Karpas-422 (cell line): ENCODE measurements at places on chromosomes 2 and 18. TPM values are rescaled to one million over a fixed set of nuclear protein-coding genes. Genes with fewer than 3 reads are reported as not detected.

DNA sequence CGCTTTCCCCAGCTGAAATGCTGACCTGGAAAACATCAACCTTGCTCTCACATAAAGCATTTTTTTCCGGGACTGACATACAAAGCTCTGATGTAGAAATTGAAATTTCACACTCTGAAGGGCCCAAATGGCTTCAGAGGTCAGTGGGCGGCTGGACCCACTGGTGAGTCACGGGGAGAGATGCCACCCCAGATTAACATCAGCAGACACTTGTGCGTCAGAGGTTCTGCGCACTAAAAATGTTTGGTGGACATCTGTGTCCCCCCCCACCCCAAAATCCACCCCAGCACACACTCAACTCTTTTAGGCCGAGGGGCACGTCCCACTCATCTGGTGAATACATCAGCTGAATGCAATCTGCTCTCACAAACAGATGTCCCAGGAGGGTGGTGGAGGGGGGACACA, 208.9 kb downstream of the ASB1 start:
- DNase-seq: no peak

The VWA3B gene
- not detected in 2 replicates for total RNA-seq

The FN1 gene
- total RNA-seq: 0.32 and 0.67 TPM in 2 replicates

GRCh38 chr2:64649013-64649484, 4.7 kb downstream of the SERTAD2 start:
- no peak for DNase-seq

DNA sequence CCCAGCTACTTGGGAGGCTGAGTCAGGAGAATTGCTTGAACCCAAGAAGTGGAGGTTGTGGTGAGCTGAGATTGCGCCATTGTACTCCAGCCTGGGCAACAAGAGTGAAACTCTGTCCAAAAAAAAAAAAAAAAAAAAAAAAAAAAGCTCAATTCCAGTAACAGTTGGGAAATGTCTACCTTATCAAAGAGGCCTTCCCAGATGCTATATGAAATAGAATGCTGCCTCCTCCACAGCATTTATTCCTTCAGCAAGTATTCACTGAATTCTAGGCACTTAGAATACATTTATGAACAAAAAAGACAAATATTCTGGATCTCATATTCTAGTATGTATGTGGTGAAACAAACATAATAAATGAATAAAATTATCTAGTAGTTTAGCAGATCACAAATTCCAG, 12.8 kb upstream of the CDK5R2 start:
- DNase-seq: no peak

- peak; percentile 88 for DNase-seq
Measured at GRCh38 chr18:50836521-50836957, 16.7 kb upstream of the MRO start.

The SEMA4C gene
- 2.5 and 6.3 TPM in 2 replicates for total RNA-seq

The FAM228A gene
- total RNA-seq: 0.25 TPM in 1 of 2 replicates, not detected in the other

DNA sequence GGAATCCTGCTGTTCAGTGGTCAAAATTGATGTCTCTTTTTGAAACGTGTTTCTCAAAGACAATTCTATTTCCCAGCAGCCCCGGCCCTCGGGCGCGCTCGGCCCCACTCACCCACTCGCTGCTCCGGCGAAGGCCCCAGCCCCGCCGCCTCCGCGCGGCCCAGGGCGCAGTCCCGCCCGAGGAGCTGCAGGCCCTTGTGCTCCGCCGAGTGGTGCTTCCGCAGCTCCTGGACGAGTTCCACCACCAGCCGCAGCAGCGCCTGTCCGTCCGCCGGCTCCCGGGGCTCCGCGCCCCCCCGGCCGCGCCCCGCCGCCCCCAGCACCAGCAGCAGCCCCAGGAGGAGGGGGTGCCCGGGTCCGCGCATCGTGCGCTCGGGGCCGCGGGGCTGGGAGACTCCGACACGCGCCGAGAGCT, 413 bp downstream of the ALKAL2 start:
- DNase-seq: no peak

- no peak for DNase-seq
Measured at GRCh38 chr18:7686278-7686677, 119.2 kb downstream of the PTPRM start.

The OXER1 gene
- not detected in 2 replicates for total RNA-seq

The GAD1 gene
- total RNA-seq: 7.1 and 7.7 TPM in 2 replicates

DNA sequence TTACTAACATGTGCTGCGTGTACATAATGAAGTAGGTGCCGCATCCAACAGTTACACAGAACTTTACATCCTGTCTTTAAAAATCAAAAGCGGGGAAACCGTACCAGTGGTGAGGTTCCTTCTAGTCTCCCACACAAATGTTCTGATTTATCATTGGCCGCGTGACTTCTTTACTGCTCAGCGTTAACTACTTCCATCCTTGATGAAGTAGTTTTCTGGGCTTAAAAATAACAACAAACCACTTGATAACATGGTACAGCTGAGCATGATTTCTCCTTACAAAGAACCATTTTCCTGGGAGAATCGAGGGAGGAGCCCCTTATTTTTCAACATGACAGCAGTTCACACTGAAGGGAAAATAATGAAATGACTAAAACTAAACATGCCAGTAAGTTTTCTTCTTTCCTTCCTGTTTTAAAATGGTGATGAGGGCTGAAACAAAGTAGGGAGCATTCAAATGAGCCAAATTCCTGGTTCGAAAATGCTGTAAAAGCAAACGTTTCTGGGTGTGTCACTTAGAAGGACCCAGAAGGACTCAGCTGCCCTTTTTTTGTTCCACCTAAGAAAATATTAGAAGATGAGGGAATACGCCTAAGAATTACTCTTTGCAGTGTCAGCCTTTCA, 9.9 kb downstream of the EMILIN2 start:
- DNase-seq: no peak

The NCKAP1 gene
- total RNA-seq: not detected in 2 replicates

GRCh38 chr2:162172802-162173370, 20.8 kb upstream of the GCG start:
- DNase-seq: no peak

DNA sequence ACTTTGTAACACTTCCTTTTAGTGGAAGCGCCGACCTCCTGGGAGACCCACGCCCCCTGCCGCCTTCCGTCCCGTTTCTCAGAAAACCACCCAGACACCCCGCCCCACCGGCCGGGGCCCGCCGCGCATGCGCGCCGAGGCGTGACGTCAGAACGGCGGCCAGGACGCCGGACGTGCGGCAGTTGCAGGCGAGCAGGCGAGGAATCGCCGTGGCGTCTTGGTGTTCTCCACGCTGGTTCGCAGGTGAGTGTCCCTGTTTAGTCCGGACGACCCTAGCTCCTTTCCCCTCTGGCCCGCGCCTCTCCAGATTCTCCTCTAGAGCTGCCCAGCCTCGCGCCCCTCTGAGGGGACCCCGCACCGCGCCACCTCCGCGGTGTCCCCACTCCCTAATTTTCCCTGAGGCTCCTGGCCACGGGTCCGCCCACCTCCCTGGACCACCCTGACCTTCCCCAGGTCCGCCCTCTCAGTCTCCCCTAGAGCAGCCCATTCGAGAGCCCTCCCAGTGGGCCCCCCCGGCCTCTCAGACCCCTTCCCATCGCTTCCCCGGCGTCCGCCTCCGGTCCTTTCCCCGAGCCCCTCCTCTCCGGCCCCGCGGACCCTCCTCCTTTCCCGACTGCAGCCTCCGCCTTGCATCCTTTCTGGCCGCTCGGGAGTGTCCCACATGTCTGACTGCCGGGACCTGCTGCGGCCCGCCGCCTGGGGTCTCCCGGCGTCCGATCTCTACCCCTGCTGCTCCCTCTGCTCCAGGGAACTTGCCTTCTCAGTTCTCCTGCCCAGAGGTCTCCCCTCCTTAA, at the start of gene PLEKHB2:
Gene PLEKHB2, plus strand, starts transcription at position 181 of the 794 bp plus-strand sequence. CDS start 15,606 bp downstream, outside the sequence.
- DNase-seq: peak; percentile 96

GRCh38 chr2:99081891-99082290, 59.6 kb upstream of the C2orf15 start:
- DNase-seq: no peak

The LOXHD1 gene
- not detected in 2 replicates for total RNA-seq

The CD207 gene
- total RNA-seq: not detected in 2 replicates

GRCh38 chr2:85452237-85452636, 33.7 kb downstream of the SH2D6 start:
- no peak for DNase-seq

DNA sequence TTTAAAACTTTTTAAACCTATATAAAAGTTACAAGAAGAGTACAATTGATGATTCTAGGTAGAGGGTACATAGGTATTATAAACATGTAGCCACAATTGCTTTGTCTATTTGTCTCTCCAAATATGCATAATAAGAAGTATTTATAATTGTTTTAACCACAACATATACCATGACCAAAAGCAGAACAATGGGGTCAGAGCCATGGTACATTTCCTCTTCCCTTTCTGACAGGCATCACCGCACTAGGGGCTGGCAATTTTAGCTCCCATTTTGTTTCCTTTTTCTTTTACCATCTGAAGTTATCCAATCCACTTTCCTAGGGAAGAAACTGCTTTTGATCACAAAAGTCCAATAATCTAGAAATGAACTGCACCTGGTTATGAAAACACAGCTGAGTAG, 49.3 kb downstream of the TMX3 start:
- no peak for DNase-seq

GRCh38 chr2:239594019-239594771, 193.4 kb upstream of the HDAC4 start:
- DNase-seq: no peak

- DNase-seq: no peak
Measured at GRCh38 chr2:241009601-241010530, 11.4 kb downstream of the SNED1 start.

The TRMT61B gene
- total RNA-seq: 14.8 and 23.1 TPM in 2 replicates

GRCh38 chr18:54229421-54230059, 5.1 kb upstream of the MBD2 start:
- no peak for DNase-seq

DNA sequence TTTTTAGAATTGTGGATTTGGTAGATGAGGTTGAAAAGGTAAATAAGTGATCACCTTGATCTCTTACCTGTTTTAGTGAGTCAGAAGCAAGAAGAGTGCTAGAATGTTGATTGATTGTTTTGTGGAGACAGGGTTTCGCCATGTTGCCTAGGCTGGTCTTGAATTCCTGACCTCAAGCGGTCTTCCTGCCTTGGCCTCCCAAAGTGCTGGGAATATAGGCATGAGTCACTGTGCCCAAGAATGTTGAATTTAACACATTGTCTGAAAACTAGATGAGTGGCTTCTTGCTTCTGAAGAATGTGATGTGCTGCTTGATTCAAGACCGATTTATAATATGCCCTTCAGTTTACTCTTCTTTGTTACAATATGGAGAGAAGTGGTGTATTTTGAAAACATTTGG, 121.3 kb downstream of the FMNL2 start:
- DNase-seq: no peak

DNA sequence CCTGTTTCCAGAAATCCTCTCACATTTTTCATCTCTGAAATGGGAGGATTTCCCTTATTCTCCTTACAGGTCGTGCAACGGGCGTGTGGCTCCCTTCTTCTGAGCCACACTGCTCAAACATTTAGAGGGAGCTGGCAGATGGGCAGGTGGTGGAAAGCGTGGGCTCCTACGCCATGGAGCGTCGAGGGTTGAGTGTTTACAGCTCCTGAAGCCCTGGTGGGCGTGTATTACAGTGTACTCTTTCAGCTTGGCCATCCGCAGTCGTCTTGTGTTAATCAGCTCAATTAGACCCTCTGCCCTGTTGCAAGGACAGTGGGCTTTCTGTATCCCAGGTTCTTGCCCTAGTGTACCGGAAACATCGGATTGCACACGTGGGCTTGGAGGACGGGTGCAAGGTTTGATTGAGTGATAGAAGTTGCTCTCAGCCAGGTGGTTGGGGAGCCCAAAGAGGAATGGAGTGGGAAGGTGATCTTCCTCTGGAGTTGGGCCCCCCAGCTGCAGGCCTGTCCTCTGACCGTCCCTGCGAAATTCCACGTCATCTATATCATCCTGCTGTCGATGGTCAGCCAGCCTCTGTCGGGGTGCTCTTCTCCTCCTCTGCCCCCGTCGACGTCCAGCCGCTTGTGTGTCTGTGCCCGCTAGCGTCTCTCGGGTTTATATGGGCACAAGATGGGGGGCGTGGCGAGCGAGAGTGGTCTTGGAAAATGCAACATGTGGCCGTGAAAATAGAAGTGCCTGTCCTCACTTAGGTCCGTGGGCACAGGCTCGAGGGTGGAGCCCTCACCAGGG, 120.3 kb upstream of the DSEL start:
- no peak for DNase-seq

The SNRNP27 gene
- 80.0 and 87.6 TPM in 2 replicates for total RNA-seq

The D2HGDH gene
- 21.2 and 35.9 TPM in 2 replicates for total RNA-seq

- DNase-seq: no peak
Measured at GRCh38 chr2:18907937-18908336, 318.6 kb upstream of the NT5C1B start.

GRCh38 chr2:66318009-66318561, 116.8 kb upstream of the MEIS1 start:
- DNase-seq: no peak

- DNase-seq: peak; percentile 65
Measured at GRCh38 chr2:151632993-151633565, 101.2 kb downstream of the NEB start.

The GPAT2 gene
- total RNA-seq: not detected in 2 replicates
